Astrocyte (in vitro differentiated cells and primary cell): ENCODE measurements at places on chromosomes 12 and 14. TPM values are rescaled to one million over a fixed set of nuclear protein-coding genes. Genes with fewer than 3 reads are reported as not detected.

Gene LIN7A
- total RNA-seq: 1.6 and 2.2 TPM in 2 replicates

Gene OR6C68
- not detected in 2 replicates for total RNA-seq

Gene MYF6
- not detected in 2 replicates for total RNA-seq

Gene OSGEP
- 18.3 and 23.0 TPM in 2 replicates for total RNA-seq

Gene AKAP5
- 2.9 and 3.1 TPM in 2 replicates for total RNA-seq

Gene TOMM20L
- total RNA-seq: not detected in 2 replicates

Gene KRT71
- not detected in 2 replicates for total RNA-seq

Gene ACSM4
- total RNA-seq: not detected in 2 replicates

Gene TEDC1
- 4.0 and 5.5 TPM in 2 replicates for total RNA-seq

Gene AMN
- total RNA-seq: 2.0 and 3.4 TPM in 2 replicates

Gene RBM25
- 91.2 and 101 TPM in 2 replicates for total RNA-seq

DNA sequence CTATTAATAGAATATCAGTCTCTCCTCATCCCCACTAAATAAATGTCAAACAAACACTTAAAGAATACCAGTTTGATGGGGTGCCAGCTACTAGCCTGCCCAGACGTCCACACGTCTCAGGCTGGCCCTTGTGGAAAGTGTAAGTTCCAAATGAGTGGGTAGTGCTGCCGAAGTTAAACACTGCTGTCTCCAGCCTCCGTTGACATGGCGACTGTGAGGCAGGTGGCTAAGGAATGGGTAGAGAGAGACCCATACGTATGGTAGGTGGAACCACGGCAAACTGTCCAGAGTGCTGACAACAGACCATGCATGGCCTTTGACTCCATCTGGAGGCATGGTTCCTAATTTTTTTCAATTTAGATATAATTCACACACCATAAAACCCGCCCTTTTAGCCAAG, 37.9 kb downstream of the PITPNM2 start:
- no peaks in the 10 kb centered on the region for H3K27me3 ChIP-seq
- H3K4me3 ChIP-seq: no peak overlapping the region
- peaks cover 34% of the 10 kb centered on the region for H3K4me1 ChIP-seq
- DNase-seq: no peak
- no peak overlapping the region for H3K27ac ChIP-seq

GRCh38 chr14:91138511-91139359, 24.9 kb downstream of the DGLUCY start:
- peaks cover 23% of the 10 kb centered on the region for H3K27me3 ChIP-seq
- H3K4me3 ChIP-seq: no peak overlapping the region
- no peak overlapping the region for H3K27ac ChIP-seq

GRCh38 chr12:122139266-122139665, 34.8 kb downstream of the IL31 start:
- H3K36me3 ChIP-seq: peaks cover 10% of the 10 kb centered on the region
- H3K4me3 ChIP-seq: no peak overlapping the region
- DNase-seq: no peak
- H3K27ac ChIP-seq: no peak overlapping the region

DNA sequence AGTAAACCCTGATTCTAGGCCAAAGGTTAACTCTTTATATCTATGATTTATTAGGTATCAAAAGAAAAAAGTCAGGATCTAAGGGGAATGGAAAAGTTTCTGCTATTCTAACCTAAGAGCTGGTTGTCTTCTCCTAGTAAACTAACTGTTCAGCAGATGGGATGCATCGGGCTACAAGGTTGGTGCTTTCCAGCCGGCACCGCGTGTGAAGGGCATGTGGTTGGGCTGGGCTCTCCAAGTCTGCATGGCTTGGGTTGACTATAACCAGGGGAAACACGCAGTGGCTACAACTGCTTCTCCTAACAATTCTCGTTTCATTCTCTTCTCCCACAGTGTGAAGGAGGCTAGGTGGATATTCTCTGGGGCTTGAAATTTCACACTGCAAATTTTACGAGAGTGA, 354.5 kb downstream of the APAF1 start:
- H3K27ac ChIP-seq: no peak overlapping the region
- H3K36me3 ChIP-seq: no peaks in the 10 kb centered on the region
- no peaks in the 10 kb centered on the region for H3K4me1 ChIP-seq
- DNase-seq: no peak
- no peak overlapping the region for H3K4me3 ChIP-seq

- no peaks in the 10 kb centered on the region for H3K36me3 ChIP-seq
- no peak for DNase-seq
- no peaks in the 10 kb centered on the region for H3K27me3 ChIP-seq
- H3K4me3 ChIP-seq: no peak within 1 kb of the TSS
- H3K4me1 ChIP-seq: peaks cover 19% of the 10 kb centered on the region
Observed at GRCh38 chr12:6950811-6951540, at the start of gene PTPN6. TSS of gene PTPN6 (plus strand) at chr12:6951356. CDS start at chr12:6951513, 157 bp downstream.

DNA sequence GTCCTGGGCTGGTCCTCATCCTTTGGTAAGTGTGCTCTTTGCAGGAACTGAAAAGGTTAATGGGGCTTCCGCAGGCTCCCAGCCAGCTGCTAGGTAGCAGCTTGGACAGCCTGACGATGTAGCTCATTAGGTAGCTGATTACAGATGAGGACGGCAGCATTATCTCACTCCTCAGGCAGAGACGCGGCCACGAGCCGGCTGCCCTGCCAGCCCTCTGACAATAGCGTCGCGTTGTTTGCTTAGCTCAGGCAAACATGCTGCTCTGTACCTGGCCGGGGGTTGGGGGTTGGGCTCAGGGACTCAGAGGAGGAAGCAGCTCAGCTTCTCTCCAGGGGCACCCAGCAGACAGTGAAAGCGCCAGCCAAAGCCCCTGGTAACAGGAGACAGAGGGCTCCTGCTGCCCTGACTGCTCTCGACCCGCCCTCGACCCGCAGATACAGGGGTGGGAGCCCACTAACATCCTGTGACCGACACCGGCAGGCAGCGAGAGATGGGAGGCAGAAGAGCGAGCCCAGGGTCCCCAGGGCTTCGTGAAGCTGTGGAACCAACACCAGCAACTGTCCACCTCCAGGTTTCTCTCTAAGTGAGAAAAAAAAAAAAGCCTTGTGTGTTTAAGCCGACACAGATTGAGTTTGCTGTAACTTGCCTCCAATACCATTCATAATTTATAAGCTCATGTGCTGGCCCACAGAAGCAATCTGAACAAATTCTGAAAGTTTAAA, 53.4 kb upstream of the DLK1 start:
- no peak overlapping the region for H3K4me3 ChIP-seq
- no peak for DNase-seq
- peaks cover 25% of the 10 kb centered on the region for H3K4me1 ChIP-seq
- H3K27me3 ChIP-seq: peaks cover 17% of the 10 kb centered on the region

- DNase-seq: no peak
- no peaks in the 10 kb centered on the region for H3K4me1 ChIP-seq
- no peak overlapping the region for H3K4me3 ChIP-seq
- H3K36me3 ChIP-seq: peaks cover 81% of the 10 kb centered on the region
- no peaks in the 10 kb centered on the region for H3K27me3 ChIP-seq
- no peak overlapping the region for H3K27ac ChIP-seq
Observed at GRCh38 chr14:61730756-61731373, 31.4 kb upstream of the SNAPC1 start.

DNA sequence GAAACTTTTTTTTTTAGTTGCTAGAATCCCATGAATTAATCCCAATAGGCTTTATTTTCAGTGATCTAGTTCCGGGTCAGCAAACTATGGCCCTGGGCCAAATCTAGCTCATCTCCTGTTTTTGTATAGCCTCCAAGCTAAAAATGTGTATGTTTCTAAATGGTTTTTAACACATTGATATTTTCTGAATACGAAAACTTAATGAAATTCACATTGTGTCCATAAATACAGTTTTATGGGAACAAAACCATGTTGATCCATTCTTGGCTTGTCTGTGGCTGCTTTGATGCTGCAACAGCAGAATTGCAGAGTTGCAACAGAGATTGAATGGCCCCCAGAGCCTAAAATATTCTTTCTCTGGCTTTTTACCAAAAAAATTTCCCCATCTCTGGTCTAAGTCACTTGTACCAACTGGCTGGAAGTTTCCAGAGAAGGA, 47.5 kb downstream of the ZNF664 start:
- H3K36me3 ChIP-seq: no peaks in the 10 kb centered on the region
- H3K4me1 ChIP-seq: peaks cover 8% of the 10 kb centered on the region
- no peak for DNase-seq
- no peak overlapping the region for H3K4me3 ChIP-seq
- no peak overlapping the region for H3K27ac ChIP-seq

GRCh38 chr14:104284636-104285507, 146.5 kb downstream of the KIF26A start:
- no peaks in the 10 kb centered on the region for H3K4me1 ChIP-seq
- no peaks in the 10 kb centered on the region for H3K27me3 ChIP-seq
- H3K36me3 ChIP-seq: no peaks in the 10 kb centered on the region
- no peak overlapping the region for H3K27ac ChIP-seq
- no peak for DNase-seq
- H3K4me3 ChIP-seq: no peak overlapping the region

- no peaks in the 10 kb centered on the region for H3K27me3 ChIP-seq
- H3K36me3 ChIP-seq: no peaks in the 10 kb centered on the region
- DNase-seq: no peak
- no peaks in the 10 kb centered on the region for H3K4me1 ChIP-seq
- H3K4me3 ChIP-seq: no peak overlapping the region
Observed at GRCh38 chr14:99853206-99853605, 60.0 kb downstream of the EML1 start.

DNA sequence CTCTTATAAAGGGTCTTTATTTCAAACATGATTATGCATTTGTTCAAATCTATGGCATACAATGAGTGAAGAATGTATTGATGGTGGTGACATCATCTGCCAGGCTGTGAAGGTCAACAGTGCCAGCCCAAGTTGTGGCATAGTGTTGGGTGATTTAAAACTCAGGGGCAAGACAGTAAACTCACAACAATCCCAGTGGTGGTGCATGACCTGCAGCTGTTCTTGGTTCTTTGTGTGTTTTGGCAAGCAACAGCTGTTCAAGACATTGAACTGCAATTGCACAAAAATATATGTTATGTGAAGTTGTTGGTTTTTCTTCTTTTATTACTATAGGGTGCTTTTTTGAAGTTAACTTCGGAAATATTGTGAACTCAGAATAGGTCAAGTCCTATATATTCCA, 851.6 kb downstream of the NRXN3 start:
- H3K27me3 ChIP-seq: no peaks in the 10 kb centered on the region
- H3K4me1 ChIP-seq: peaks cover 9% of the 10 kb centered on the region
- no peak overlapping the region for H3K4me3 ChIP-seq
- no peak for DNase-seq
- H3K27ac ChIP-seq: no peak overlapping the region

- no peak overlapping the region for H3K4me3 ChIP-seq
- H3K27ac ChIP-seq: peak overlapping the region; percentile 23
- DNase-seq: no peak
Observed at GRCh38 chr12:78964521-78964920, 99.9 kb downstream of the SYT1 start.

- H3K4me1 ChIP-seq: peaks cover 9% of the 10 kb centered on the region
- H3K4me3 ChIP-seq: no peak overlapping the region
- no peak overlapping the region for H3K27ac ChIP-seq
- peak; percentile 78 for DNase-seq
- no peaks in the 10 kb centered on the region for H3K36me3 ChIP-seq
Observed at GRCh38 chr14:78259831-78260230, 89.7 kb downstream of the NRXN3 start.

- H3K27ac ChIP-seq: no peak overlapping the region
- no peak for DNase-seq
- peaks cover 23% of the 10 kb centered on the region for H3K4me1 ChIP-seq
- no peak overlapping the region for H3K4me3 ChIP-seq
Observed at GRCh38 chr12:105930557-105931503, 207.9 kb downstream of the NUAK1 start.

- H3K27me3 ChIP-seq: no peaks in the 10 kb centered on the region
- peak overlapping the region; percentile 34 for H3K27ac ChIP-seq
- no peak overlapping the region for H3K4me3 ChIP-seq
- peaks cover 17% of the 10 kb centered on the region for H3K4me1 ChIP-seq
- DNase-seq: peak; percentile 68
- peaks cover 7% of the 10 kb centered on the region for H3K36me3 ChIP-seq
Observed at GRCh38 chr12:32586390-32586789, 92.7 kb upstream of the DNM1L start.

GRCh38 chr14:80946797-80947196, 5.3 kb upstream of the CEP128 start:
- H3K27me3 ChIP-seq: no peaks in the 10 kb centered on the region
- no peak overlapping the region for H3K27ac ChIP-seq
- H3K4me1 ChIP-seq: no peaks in the 10 kb centered on the region
- H3K4me3 ChIP-seq: no peak overlapping the region
- no peak for DNase-seq

DNA sequence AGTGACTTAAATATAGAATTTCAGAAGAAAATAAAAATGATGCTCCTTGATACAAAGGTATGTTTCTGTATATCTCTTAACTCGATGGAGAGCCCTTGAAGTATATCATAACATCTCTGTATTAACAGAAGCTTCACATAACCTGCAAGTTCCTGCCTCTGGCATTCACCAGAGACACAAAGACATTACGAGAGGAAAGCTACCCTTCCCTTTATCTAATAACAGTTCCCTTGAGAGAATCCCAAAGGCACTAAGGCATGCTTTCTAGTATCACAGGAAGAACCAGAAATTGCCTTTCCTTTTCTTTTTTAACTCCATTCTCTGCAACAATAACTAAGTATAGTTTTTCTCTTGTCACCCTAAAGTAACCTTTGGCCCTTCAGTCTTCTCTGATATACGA, 164.5 kb downstream of the MGAT4C start:
- no peak for DNase-seq
- H3K36me3 ChIP-seq: no peaks in the 10 kb centered on the region
- H3K4me1 ChIP-seq: no peaks in the 10 kb centered on the region
- H3K4me3 ChIP-seq: no peak overlapping the region
- H3K27ac ChIP-seq: no peak overlapping the region

GRCh38 chr14:53450871-53451270, 297.7 kb upstream of the DDHD1 start:
- DNase-seq: peak; percentile 31
- no peak overlapping the region for H3K4me3 ChIP-seq
- H3K4me1 ChIP-seq: peaks cover 4% of the 10 kb centered on the region
- no peak overlapping the region for H3K27ac ChIP-seq
- no peaks in the 10 kb centered on the region for H3K36me3 ChIP-seq

- H3K36me3 ChIP-seq: peaks cover 45% of the 10 kb centered on the region
- H3K27ac ChIP-seq: peak overlapping the region; percentile 92
- peak overlapping the region; percentile 89 for H3K4me3 ChIP-seq
Observed at GRCh38 chr14:68976160-68977067, 2.7 kb downstream of the ACTN1 start.

DNA sequence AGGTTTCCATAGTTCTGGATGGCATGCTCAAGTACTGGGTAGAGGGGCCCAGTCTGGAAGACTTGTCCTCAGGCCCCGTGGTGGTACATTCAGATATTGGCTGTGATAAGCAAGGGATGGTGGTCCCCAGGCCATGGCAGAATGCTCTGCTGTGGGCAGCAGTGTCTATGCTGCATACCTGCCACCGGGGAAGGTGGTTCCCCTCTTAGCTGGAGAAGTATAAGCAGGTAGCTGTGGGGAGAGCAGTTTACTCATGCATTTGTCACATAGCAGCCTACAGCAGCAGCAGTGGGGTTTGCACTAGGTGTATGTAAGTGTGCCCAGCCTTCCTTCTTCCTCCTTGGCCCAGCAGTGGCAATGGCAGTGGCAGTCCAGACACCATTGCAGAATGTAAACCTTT, 69.3 kb upstream of the ADAMTS20 start:
- H3K4me3 ChIP-seq: no peak overlapping the region
- DNase-seq: no peak
- no peak overlapping the region for H3K27ac ChIP-seq
- no peaks in the 10 kb centered on the region for H3K27me3 ChIP-seq
- no peaks in the 10 kb centered on the region for H3K4me1 ChIP-seq
